Astrocyte of the hippocampus (primary cell): ENCODE measurements at places on chromosomes 7 and 10.

GRCh38 chr10:93083743-93084539 lies 10.2 kb downstream of the CYP26A1 start:
- DNase-seq, result no peak

DNA sequence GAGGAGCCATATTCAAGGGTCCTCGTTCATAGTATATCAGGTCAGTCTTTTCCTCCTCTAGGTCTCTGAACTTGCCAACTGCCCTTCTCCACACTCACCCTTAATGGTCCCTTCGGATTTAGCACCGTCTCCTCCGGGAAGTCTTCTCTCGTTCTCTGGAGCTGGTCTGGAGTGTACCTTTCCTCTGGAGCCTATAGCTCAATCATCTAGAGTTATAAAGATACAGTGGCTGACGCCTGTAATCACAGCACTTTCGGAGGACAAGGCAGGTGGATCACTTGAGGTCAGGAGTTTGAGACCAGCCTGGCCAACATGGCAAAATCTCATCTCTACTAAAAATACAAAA lies 4.4 kb upstream of the SCD start:
- DNase-seq, result no peak

- no peak for DNase-seq
These were observed 27.4 kb upstream of the CYTH3 start for GRCh38 chr7:6299774-6300173.

- DNase-seq, result no peak
These were observed 59.7 kb downstream of the SEM1 start for GRCh38 chr7:96649981-96650380.

DNA sequence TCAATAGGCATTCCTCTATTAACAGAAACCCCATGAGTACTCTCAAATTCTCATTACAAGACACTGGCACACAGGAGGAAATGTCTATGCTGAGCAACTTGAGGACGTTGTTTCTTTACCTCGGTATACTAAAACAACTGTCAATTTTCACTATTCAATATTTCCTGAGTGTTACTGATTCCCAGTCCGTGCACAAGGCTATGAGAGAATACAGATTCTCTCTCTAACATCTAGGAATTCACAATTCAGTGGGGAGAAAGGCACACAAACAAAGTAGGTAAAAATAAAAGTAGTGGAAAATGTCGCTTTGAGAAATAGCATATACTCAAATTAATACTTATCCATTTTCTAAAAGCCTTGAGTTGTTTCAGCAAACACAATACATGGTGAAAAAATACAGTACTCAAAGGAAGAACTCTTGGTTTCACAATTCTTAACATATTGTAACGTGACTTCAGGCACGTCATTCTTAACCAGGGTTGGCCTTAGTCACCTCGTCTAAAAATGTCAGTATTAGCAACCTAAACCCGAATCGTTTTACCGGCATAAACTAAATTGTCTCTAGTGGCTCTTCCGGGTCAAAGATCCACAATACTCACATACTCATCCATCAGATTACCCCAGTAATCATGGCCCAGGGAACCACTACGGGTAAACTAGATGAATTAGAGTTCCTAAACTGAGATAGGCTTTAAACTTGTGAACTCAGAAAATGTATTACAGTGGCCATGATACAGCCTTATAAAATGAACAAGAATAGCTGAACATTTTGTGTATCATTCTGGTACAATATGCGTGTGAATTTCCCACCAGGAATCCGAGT lies 1.5 kb downstream of the IPMK start:
- peak; percentile 50 for DNase-seq

- DNase-seq, result no peak
These were observed 68.9 kb upstream of the KDM7A start for GRCh38 chr7:140245611-140246105.

DNA sequence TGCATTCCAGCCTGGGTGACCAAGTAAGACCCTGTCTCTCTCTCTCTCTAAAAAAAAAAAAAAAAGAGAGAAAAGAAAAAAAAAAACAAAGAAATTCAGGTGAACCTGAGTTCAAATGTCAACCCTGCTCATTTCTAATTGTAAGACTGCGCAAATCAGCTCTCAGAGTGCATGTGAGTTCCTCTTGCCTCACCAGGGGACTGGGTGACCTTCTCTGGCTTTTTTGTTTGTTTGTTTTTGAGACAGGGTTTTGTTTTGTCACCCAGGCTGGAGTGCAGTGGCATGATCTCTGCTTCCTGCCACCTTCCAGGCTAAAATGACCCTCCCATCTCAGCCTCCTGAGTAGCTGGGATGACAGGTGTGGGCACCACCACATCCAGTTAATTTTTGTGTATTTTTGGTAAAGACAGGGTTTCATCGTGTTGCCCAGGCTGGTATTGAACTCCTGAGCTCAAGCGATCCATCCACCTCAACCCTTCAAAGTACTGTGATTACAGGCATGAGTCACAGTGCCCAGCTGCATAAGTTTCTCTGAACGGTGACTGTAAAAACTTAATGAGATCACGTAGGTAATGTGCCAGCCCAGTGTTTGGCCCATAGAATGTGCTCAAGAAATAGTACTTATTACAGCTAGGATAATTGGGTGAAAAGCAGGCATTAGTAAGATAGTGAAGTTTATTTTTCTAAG lies 45.3 kb upstream of the BAMBI start:
- peak; percentile 73 for DNase-seq

GRCh38 chr10:117409549-117410305 lies 34.5 kb upstream of the PDZD8 start:
- no peak for DNase-seq

DNA sequence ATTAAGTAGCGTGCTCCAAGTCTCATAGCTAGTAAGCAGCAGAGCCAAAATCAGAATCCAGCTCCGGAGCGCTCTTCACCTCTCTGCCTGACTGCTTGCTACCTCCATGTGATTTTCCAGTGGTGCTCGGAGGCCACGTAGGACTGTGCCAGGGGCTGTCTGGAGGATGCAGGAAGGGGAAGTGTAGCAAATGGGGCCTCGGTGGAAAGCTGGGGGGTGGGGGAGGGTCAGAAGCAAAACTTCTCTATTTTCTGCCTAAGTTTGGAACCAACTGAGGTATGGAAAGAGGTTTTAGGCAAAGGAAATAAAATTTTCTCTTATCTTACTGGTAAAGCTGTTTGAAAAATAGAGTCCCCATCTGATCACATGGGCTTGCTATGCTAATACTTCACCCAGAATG lies 108.7 kb downstream of the TBXAS1 start:
- no peak for DNase-seq

DNA sequence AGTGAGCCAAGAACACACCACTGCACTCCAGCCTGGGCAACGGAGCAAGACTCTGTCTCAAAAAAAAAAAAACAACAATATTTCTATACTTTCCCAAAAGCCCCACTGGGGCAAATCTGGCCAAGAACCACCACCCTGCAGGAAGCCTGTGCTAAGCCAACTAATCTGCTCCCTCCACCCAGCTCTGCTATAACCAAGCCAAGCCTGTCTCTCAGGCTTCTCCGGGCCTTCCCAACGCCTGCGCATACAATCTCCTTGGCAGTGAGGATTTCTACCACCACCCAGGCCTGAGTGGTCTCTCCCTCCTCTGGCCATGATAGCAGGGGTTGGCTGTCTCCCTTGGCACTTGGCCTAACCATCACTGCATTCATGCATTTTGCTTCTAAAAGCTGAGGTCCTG lies 14.2 kb downstream of the DDX56 start:
- DNase-seq, result no peak

DNA sequence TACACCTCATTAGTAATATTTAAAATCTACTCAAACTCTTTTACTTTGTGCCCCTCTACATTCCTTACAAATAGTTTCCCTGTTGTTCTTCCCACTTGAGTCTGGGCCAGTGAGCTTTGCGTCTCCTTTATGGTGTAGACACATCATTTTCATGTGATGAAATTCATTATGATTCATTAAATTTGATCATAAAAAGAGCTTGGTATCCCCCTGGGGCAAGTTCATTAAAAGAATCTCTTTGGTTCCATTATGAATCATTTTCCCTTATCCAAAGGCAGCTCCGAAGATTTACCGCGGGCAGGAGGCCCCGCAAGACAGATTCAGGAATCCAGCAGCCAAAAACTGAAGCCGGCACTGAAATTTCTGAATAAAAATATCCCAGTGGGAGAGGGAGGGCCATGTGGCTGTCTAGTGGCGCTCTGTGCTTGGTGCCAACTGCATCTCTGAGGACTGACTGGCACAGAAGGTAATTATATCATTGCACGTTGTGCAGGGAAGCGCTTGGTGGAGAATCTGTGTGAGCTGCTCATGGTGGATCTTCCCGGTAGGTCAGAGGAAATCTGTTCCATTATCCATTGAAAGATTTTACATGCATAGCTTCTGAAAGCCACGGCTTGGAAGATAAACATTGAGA lies 151.4 kb upstream of the PITRM1 start:
- peak; percentile 29 for DNase-seq

GRCh38 chr7:48147078-48147591 lies 24.1 kb upstream of the ABCA13 start:
- no peak for DNase-seq

DNA sequence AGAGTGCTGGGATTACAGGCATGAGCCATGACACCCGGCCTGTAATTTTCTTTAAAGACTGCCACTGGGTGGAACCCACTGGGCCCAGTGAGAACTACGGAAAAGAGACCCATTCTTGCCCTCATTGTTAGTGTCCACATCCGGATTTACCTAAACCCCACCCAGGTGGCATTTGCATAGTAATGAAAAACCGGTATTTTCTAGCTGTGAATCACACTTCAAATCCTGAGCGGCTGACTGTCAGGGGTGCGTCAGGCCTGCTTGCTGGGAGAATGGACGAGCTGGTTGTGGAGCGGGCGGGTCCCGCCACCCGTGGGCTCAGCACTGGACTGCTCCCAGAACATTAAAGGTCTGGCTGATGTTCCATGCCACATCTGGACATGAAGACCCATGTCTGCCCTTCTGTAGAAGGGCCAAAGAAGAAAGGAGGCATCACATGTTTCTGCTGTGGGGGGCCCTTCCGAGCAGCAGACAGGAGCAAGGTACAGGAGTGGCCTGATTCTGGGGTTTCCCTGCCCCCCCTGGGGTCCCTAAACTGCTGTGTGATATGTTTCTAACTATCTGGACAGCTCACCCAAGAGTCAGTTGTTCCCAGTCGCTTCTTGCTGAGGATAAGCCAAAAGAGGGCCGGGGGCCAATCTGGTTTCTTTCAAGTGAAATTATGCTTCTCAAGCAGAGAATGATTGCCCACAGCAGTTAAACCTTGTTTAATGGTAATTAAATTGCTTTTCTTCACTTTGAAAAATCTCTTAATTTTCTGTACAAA lies 46.4 kb downstream of the KIAA1217 start:
- DNase-seq, result peak; percentile 79

DNA sequence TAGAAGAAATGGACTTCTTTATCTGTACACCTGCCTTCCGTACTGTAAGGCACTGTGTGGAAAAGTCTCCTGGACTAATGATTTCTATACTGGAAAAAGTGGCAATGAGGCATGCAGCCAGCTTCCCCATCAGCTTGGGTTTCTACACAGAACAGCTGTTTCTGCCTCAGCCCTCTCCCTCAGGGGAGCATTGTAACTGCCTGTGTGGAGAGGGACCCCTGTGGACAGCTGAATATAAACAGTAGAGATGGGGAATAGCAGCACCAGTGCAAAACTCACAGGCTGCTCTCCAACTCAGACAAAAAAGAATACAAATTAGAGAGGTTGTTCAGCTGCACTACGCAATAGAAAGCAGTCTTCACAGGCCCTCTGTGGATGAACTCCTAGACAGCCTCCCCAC lies 451.3 kb upstream of the MBL2 start:
- no peak for DNase-seq

- no peak for DNase-seq
These were observed 149.5 kb upstream of the PHF14 start for GRCh38 chr7:10824154-10824553.

DNA sequence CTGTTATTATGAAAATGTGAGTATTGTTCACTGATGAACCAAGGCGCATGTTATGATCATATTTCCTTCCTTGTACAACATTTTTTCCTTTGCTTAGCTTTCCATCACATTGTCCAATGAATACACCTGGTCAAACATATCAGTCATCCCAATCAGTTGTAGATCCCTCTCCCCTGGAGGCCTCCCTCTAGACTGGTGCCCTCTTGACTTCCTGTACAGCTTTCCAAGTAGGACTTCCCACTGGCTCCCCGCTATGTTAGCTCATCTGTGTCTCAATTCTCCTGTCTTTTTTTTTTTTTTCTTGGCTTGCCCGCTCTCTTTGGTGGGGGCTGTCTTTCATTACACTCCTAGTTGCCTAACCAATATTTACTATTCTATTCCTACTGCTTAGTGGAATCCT lies 214.2 kb upstream of the NPY start:
- no peak for DNase-seq

DNA sequence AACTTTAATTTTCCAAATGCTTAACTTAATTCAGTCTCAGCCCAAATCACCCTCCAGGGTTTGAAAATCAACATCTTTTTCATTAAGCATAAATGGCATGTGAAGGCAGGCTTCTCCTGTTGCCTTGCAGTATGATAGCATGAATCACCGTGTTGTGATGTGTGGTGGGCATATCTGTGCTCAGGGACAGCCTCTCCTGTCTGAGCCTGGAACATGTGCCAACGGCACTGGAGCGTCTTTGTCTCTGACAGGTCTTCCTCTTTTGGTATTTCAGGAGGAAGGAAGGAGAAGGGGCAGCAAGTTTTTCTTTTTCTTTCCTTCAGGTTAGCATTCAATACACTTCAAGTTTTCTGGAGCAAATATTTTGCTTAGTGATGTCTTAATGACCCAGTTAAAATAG lies 57.6 kb downstream of the LRGUK start:
- peak; percentile 32 for DNase-seq

DNA sequence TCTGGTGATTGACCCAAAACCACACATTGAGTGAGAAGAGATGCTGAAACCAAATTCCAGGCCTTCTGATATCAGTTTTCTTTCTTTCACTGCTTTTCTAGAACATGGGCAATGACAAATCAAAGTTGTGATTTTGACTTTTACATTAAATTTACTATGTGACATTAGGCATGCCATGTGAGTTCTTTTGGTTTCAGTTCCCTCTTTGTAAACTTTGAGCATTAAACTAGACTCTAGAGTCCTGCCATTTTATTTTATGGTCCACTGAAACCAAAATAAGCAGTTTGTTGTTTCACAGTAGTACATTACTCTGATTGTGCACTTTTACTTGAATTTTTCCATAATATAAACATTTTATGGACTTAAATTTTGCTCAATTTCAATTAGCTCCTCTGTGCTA lies 381.1 kb upstream of the SEMA3D start:
- DNase-seq, result no peak

GRCh38 chr10:26689399-26689798 lies 8.1 kb upstream of the PDSS1 start:
- no peak for DNase-seq

DNA sequence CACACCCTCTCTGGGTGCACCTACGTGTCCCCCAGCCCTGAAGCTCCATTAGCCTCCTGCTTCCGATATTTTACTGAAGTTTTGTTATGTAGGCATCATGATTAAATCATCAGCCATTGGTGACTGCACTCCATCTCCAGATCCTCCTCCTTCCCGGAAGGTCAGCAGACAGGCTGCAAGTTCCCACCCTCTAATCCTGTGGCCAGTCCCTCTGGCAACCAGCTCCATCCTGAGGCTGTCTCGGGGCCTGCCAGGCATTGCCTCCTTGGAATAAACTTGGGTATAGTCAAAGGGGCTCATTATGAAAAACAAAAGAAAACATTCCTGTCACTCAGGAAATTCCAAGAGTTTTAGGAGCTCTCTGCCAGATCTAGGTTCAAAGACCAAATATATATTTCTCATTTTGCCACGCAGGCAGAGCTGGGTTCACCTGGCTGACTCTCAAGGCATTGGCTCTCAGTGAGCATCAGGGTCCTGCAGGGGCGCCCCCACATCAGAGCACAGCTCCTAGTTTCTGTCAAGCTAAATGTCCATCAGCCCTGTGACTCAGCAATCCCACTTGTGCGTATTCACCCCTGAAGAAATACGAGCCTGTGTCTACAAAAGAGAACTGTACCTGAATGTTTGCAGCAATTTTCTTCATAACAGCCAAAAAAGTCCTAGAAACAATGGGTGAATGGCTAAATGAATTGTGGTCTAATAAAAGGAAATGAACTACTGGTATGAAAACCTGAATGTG lies 27.4 kb upstream of the TMEM72 start:
- peak; percentile 26 for DNase-seq
